Fibroblast of skin of right biceps (primary cell): ENCODE measurements at places on chromosomes 4 and X.
A peak's percentile ranks its signal among the peaks of the same experiment; 100 is the strongest.

DNA sequence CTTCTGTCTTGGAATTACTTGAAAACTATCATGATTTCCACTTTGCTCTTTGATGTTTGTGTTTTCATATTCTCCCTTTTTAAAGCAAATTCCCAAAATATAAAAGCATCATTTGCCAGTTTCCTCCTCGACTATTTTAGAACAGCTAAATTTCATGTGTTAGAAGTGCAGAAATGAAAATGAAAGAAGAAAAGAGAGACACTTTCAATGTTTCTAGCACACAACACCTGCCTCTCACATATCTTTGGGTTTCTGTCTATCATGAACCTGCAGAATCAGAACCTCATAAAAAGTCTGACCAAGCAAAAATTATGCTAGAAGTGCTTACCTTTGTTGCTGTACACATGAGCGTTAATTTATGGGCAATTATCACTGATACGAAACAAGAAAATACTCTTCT is 1.9 kb upstream of the NEUROG2 start:
- DNase-seq: no peak

- DNase-seq: no peak
These were observed 146.2 kb downstream of the TEX11 start for GRCh38 chrX:70762285-70762684.

DNA sequence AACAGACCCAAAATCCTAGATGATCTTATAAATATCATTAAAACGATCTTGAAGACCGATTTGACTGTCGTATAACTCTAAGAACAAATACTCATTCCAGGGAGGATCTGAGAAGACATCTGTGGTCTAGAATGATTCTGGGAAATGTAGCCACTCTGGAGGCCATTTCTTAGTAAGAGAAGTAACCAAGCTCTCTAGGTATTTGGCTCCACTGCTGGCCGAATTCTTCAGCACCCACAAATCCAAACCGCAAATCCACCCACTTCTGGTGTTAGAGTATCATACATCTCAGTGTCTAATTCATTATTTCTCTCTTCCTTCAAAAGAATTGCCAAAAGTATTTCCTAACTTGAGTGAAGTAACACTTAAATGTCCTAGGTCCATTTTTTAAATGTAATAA is 23.9 kb downstream of the KLHL5 start:
- DNase-seq: peak; percentile 60

- DNase-seq: peak; percentile 76
These were observed 128.6 kb downstream of the CHIC2 start for GRCh38 chr4:53935780-53936179.

GRCh38 chr4:121737846-121738554 is 27.0 kb downstream of the SMIM43 start:
- no peak for DNase-seq

GRCh38 chr4:166153548-166153947 is 280.5 kb downstream of the TLL1 start:
- DNase-seq: peak; percentile 35

DNA sequence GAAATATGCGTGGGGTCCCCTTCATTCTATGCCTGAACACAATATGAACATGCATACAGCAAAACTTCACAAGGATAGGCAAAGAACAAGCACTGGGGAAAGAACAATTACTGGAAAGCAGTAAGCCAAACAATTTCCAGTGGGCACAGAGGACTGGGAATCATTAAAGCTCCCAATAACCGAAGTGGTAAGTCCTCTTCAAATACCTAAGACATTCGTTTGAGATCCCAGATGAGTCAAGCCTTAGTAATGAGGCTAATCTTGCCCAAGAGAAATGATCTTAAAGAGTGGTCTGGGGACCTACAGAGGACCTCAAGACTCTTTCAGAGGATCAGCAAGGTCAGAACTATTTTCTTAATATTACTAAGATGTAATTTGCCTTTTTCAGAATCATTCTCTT is 28.6 kb downstream of the ANAPC10 start:
- DNase-seq: peak; percentile 73

GRCh38 chr4:34720571-34720970 is 1523.7 kb downstream of the ARAP2 start:
- peak; percentile 58 for DNase-seq

GRCh38 chrX:24846550-24847150 is 152.9 kb downstream of the POLA1 start:
- peak; percentile 17 for DNase-seq

DNA sequence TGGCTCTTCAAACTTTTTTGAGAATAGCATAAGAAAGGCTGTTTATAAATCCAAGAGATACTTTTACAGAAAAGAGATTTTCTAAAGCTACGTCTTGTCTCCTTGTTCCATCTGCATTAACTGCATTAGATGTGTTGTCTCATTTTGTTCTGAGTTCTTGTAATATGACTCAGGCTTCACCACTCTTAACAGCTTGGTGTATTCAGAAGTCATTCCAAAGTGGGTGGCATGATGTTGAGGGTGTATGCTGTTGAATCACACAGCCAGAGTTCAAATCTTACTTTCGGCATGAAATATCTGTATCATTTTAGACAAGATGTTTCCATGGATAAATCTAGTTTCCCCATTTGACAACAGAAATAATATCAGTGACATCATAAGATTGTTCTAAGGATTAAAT is 30.1 kb downstream of the SYTL5 start:
- no peak for DNase-seq

GRCh38 chrX:41630091-41630490 is 58.7 kb upstream of the GPR34 start:
- DNase-seq: no peak
